CD4-positive, alpha-beta T cell (primary cell): ENCODE measurements at places on chromosomes 1 and 21. TPM values are rescaled to one million over a fixed set of nuclear protein-coding genes. Genes with fewer than 3 reads are reported as not detected.

The GPR157 gene
- 5.1 TPM for total RNA-seq

The CD1D gene
- total RNA-seq: 0.11 TPM

The PKP1 gene
- not detected for total RNA-seq

The IL20 gene
- total RNA-seq: not detected

- no peak for DNase-seq
- H3K27me3 ChIP-seq: no peaks in the 10 kb centered on the region
- no peak overlapping the region for H3K4me3 ChIP-seq
- H3K27ac ChIP-seq: no peak overlapping the region
- no peaks in the 10 kb centered on the region for H3K4me1 ChIP-seq
- H3K36me3 ChIP-seq: peaks cover 32% of the 10 kb centered on the region
Measured at GRCh38 chr1:109011335-109011734, 30.6 kb downstream of the WDR47 start.

DNA sequence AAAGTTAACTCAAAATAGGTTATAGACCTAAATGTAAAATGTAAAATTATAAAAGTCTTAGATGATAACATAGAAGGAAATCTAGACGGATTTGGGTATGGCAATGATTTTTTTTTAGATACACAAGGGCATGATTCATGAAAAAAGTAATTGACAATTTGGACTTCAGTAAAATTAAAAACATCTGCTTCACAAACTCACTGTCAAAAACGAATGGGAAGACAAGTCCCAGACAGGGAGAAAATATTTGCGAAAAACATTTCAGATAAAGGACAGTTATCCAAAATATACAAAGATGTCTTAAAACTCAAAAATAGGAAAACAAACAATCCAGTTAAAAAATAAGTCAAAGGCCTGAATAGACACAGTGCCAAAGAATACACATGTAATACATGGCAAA lies 9.7 kb upstream of the PTGS2 start:
- H3K36me3 ChIP-seq: no peaks in the 10 kb centered on the region
- no peaks in the 10 kb centered on the region for H3K27me3 ChIP-seq
- DNase-seq: no peak
- no peaks in the 10 kb centered on the region for H3K4me1 ChIP-seq

DNA sequence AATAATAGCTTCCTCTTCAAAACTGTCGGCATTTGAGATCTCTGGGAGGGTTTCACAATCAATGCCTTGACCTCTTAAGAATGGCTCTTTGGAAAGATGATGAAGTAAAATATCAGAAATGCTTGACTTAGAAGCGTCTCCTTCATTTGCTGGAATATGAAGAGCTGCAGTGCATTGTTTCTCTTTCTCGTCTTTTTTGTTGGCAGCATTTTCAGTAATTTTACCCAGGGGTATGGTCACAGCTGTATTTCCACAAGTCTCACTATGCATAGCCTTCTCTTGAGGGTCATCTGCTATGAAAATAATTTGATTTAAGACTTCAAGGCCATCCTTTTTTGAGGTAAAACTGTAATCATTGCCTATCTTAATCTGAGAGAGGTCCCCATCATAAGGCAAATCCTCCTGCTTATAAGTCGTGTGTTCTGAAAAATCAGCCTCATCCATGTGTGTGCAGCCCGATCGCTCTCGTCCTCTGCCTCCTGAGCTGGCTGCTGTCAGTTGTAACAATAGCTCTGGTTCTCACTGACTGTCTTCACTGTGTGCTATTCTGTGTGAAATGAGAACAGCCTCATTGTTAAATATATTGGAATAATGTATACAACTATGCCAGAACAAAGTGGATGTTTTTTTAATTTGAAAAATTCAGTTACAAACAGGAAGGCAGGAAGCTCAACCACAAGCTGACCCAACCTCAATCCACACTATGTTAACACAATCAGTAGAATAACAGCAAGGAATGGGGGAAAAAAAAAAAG lies 4.5 kb downstream of the AKNAD1 start:
- no peak overlapping the region for H3K4me3 ChIP-seq
- no peak for DNase-seq
- no peaks in the 10 kb centered on the region for H3K36me3 ChIP-seq
- H3K4me1 ChIP-seq: no peaks in the 10 kb centered on the region
- peaks cover 4% of the 10 kb centered on the region for H3K27me3 ChIP-seq
- no peak overlapping the region for H3K27ac ChIP-seq

- H3K36me3 ChIP-seq: peaks cover 54% of the 10 kb centered on the region
- peaks cover 58% of the 10 kb centered on the region for H3K4me1 ChIP-seq
Measured at GRCh38 chr21:44850208-44850800, 23.2 kb downstream of the PTTG1IP start.
